COLO829 (cell line): ENCODE measurements at places on chromosomes 1 and 21.

DNA sequence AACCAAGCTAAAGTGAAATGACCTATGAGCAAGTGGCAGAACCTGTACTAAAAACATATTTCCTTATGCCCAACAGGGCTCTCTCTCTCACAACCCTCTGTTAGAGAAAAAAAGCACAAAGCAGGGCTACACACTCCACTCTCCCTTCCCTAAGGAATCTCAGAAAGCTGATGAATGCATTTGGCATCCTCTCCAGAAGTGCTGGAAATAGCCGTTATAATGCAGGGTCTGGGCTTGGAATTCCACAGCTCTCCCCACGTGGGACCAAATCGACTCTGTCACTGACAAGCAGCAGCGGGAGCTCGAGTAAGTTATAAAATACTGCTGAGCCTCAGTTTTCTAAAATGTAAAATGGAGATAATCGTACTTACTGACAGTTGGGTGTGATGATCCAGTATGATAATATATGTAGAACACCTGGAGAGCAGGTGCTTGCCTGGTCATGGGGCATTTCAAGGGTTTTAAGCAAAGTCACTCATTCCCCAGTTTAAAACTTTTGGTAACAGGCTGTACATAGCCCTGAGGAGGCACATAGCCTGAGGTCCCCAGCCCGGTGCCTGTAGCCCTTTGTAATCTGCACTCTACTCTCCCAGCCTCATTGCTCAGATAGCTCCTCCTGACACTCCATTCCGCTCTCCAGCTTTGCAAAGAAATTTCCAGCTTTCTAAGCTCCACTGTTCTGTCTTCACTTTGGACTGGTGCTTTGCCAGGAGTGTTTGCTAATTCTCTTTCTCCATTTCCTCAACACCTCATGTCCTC is 175.6 kb upstream of the DAB1 start:
- no peak for DNase-seq

DNA sequence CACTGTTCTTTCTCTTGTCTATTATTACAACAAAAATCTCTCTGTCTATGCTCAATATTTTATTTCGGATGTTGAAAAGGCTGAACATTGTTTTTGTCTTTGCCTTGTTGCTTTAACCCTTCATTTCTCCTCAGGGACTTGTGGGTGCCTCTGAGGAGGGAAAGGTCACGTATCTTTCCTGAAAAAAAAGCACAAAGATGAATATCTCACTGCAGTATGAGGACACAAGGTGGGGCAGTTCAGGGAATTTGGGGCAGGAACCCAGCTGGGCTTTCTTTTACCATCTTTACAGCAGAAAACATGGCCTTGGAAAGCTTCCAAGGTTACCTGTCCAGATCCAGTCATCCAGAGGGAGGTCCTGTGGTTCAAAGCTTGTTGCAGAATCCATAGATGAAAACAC is 99.1 kb upstream of the LPGAT1 start:
- no peak for DNase-seq

- DNase-seq, result peak; percentile 53
Measured at GRCh38 chr1:55313903-55314302, 98.7 kb upstream of the USP24 start.

DNA sequence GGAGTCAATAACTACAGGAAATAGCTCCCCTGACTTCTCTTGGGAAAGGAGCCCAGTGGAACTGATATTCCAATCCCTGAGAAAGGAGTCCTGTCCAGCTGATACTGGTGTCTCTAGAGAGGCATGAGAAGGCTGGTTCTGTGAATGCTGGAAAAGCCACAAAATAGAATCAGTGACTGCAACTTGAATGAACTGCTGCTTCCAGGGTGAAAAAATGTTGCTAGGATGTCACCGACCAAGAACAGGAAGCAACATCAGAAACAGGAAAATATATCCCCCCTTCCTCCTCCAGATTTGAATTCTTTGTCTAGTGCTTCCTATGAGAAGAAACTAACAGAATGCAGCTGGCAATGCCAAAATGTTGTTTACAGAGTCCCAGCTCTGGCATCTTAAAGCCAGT is 269.3 kb upstream of the LYPLAL1 start:
- no peak for DNase-seq

- peak; percentile 66 for DNase-seq
Measured at GRCh38 chr1:101371259-101371658, 134.4 kb downstream of the S1PR1 start.

DNA sequence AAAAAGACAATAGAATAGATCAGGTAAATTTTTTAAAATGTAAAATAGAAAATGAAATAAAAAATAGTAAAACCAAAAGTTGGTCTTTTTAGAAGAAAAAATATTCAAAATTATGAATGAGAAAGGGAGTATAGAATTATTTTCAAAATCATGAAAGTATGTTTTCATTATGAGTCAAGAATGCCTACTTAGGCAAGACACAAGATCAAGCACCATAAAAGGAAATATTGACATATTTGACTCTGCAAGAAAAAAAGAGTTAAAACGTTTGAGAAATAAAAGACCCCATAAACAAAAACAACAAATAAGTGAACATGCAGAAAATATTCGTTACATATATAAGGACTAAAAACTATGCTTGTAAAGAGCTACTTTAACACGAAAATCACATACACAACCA is 4.8 kb upstream of the COX20 start:
- no peak for DNase-seq

DNA sequence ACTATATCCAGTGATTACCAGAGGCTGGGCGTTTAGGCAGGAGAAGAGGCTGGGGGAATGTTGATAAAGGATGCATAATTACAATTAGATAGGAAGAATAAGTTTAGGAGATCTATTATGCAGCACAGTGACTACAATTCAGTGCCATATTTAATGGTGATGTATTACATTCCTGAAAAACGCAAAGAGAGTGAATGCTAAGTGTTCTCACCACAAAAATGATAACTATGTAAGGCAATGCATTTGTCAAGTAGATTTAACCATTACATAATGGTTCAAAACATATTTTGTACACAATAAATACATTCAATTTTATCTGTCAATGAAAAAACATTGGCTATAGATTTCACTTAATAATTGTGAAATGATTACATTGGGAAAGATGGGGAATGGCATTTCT is 548.9 kb downstream of the NUF2 start:
- no peak for DNase-seq

- DNase-seq, result no peak
Measured at GRCh38 chr1:205317311-205317917, 4.1 kb downstream of the NUAK2 start.

DNA sequence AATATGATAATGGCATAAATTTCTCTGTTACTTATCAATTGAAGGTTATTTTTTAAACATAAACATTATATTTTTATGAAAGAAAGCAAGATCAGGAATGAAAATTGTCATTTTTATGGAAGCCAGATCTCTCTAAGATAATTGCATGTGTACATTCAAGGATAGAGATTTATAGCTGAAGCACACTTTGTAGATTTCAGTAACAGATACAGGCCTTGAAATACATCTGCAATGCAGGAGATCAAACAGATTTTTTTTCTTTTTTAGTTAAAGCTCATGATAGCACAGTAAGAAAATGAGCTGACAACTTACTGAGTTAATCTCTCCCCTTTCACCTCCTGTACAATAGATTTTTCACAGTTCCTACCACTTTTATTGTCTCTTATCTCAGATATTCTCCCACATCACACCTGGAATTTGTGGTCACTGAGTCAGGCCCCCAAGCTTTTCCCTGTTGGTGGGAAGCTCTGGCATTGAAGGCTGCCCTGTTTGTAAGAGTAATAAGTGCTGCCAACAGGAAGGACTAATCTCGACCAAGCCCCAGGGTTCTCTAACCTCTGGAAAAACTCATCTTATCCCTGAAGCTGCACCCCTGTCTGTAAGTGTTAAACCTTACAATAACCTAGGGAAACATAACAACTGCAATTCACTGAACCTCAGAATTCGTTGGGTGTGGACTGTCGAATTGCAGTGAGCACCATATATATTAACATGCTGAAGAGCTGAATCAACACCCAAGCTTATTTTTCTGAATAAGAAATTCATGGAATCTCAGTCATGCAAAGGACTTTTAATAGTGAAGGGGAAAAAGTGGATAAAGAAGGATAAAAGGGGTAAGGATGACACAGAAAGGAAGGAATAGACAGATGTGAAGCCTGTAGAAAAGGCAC is 599.0 kb downstream of the LMO4 start:
- DNase-seq, result no peak

DNA sequence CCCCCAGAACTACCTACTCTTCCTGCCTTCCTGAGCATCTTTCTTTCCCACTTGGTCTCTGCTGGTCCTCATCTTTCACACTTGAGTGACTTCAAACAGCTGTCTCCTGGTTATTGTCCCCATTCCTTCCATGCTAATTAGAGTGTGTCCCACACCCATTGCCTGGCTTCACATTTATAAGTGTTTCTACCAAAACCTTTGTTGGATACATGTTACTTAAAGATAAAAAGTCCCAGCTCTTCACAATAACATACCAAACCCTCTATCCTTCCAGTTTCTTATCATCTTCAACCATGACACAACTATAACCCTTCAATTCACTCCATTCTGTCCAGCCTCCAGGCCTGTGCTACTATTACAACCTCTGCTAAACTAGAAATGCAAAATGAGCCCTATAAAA is 41.0 kb downstream of the VCAM1 start:
- DNase-seq, result no peak

DNA sequence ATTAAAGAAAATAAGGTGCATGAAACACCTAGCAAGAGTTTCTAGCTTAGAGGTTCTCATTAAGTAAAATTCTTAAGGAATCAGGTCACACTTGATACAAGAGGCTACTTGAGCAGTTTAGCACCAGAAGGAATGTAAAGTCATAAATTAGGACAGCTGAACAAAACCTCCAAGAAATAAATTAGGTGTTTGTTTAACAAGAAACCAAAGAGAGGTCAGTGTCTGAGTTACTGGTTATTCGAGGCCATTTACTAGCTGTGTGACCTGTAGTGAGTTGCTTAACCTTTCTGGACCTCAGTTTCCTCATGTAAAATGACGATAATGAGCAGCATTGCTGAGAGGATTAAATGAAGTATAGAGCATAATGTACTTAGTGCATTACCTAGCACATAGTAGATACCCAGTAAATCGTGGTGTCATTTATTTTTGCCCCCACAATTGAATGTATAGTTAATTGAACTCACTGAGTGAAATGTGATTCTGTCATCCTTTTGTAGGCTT is 908 bp upstream of the ELK4 start:
- DNase-seq, result no peak

GRCh38 chr1:155226910-155227260 is 18.4 kb downstream of the MTX1 start:
- DNase-seq, result peak; percentile 58

GRCh38 chr1:54332781-54333585 is 73.2 kb downstream of the SSBP3 start:
- DNase-seq, result no peak

DNA sequence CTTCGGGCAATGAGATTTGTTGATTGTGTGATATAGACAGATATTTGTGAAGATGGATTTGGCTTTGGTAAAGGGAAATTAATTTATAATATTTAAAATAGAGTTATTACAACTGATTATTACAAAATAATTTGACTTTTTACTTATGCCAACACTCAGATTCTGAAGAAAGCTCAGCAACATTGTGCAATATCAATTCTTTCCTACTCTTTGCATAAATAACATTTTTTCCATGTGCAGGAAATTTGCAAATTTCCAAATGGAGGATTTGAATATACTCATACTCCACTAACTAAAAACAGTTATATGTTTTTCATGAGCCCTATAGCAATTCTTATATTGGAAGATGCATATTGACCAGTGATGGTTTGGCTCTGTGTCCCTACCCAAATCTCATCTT is 676.4 kb upstream of the ADAMTS5 start:
- DNase-seq, result no peak

- no peak for DNase-seq
Measured at GRCh38 chr1:64581843-64582185, 111.9 kb downstream of the CACHD1 start.

- DNase-seq, result no peak
Measured at GRCh38 chr21:46052703-46053651, 44.9 kb upstream of the COL6A2 start.

GRCh38 chr21:42833859-42834725 is 45.2 kb downstream of the WDR4 start:
- DNase-seq, result no peak

GRCh38 chr1:199851439-199852140 is 175.9 kb upstream of the NR5A2 start:
- DNase-seq, result no peak

DNA sequence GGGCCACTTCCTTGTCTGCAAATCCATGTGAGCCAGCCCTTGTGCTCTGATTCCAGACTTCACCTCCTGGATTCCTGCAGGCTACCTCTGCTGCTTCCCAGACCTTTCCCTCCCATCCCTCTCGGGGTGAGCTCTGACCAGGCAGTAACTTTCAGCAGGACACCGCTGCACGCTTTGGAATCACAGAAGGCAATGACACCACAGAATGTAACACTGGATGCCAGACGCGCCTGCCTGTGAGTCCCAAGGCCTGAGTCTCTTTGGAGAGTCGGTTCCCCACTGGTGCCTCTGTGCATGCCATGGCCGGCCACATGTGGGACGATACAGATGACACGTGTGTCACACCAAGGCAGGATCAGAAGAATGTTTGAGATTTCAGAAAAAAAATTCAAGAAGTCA is 89.7 kb upstream of the ERRFI1 start:
- DNase-seq, result no peak

GRCh38 chr1:245858722-245859492 is 648.2 kb downstream of the SMYD3 start:
- no peak for DNase-seq

GRCh38 chr1:118944133-118944532 is 44.0 kb downstream of the TBX15 start:
- no peak for DNase-seq

GRCh38 chr1:84156210-84156621 is 12.1 kb downstream of the PRKACB start:
- DNase-seq, result peak; percentile 70

GRCh38 chr1:11059155-11059967 is 457 bp downstream of the SRM start:
- DNase-seq, result no peak

GRCh38 chr1:225817611-225818061 is 7.7 kb downstream of the EPHX1 start:
- DNase-seq, result peak; percentile 74

- no peak for DNase-seq
Measured at GRCh38 chr21:46344219-46344915, 20.4 kb downstream of the PCNT start.

GRCh38 chr1:89276690-89277089 is 4.0 kb upstream of the GBP5 start:
- no peak for DNase-seq

DNA sequence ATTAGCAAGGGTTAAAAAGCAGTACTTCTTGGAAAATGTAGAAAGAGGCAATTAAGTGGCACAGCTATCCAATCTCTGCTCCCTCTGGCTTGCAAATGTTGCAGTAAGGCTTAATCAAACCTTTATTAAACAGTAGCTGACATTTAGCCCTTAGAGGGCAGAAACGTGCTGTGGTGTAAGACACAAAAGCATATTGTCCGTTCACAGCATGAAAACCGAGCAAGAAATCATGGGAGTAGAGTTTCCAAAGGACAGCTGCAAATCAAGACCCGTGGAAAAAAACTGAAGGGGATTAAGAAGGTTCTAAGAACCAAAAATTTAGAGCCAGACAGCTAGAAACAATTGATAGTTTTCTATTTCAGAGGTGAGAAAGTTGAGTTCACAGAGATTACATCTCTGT is 13.1 kb downstream of the ZP4 start:
- peak; percentile 56 for DNase-seq

GRCh38 chr1:58649555-58649954 is 50.3 kb downstream of the MYSM1 start:
- no peak for DNase-seq

- DNase-seq, result no peak
Measured at GRCh38 chr1:39409055-39409816, 82.2 kb upstream of the BMP8A start.

GRCh38 chr1:13730751-13731482 is 30.9 kb downstream of the PRDM2 start:
- DNase-seq, result no peak
